ENCODE measurements at places on chromosomes 12 and 14. TPM values are rescaled to one million over a fixed set of nuclear protein-coding genes. Genes with fewer than 3 reads are reported as not detected.
A peak's percentile ranks its signal among the peaks of the same experiment; 100 is the strongest.

- no peak overlapping the region for H3K4me3 ChIP-seq
- DNase-seq, result no peak
- H3K27me3 ChIP-seq, result no peaks in the 10 kb centered on the region
- H3K27ac ChIP-seq, result no peak overlapping the region
- no peaks in the 10 kb centered on the region for H3K4me1 ChIP-seq
- H3K36me3 ChIP-seq, result no peaks in the 10 kb centered on the region
Measured at GRCh38 chr12:131494741-131495524, 216.0 kb upstream of the SFSWAP start.

DNA sequence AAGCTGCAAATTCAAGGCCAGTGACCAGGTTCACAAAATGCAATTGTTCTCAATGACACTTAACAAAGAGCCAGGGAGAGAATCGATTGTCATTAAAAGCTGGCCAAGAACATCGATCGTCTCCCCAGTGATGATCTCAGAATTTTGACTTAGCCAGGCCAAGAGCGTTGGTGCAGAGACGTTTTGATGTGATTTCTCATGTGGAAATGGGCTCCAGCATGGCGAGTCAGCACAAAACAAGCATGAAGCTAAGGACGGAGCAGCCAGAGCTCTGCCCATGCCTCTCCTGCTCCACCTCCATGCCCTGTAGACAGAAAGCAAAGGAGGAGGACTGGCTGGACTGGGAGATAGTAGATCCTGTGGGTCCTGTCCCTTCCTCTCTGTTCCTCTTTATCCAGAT is 270.8 kb downstream of the FOXN3 start:
- no peaks in the 10 kb centered on the region for H3K27me3 ChIP-seq
- no peak for DNase-seq
- H3K27ac ChIP-seq, result no peak overlapping the region
- no peaks in the 10 kb centered on the region for H3K36me3 ChIP-seq
- H3K4me1 ChIP-seq, result no peaks in the 10 kb centered on the region

DNA sequence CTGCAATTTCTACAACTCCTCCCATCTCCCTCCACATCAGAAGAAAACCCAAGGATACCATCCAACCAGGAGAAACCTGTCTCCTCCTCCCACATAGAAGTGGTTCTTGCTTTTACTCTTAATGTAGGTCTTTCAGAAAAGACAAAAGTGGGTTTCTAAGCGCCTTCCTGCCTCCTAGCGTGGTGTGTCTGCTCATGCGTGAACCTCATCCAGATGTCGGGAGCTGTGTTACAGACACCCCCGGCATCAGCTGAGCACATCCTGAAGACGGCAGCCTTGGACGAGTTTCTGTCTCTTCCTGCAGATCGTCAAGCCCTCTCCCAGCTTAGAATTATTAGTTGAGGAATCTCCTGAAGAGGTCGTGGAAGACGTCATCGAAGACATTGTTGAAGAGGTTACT is 9.5 kb downstream of the LRRC43 start:
- DNase-seq, result no peak
- no peak overlapping the region for H3K4me3 ChIP-seq
- no peak overlapping the region for H3K27ac ChIP-seq
- H3K36me3 ChIP-seq, result no peaks in the 10 kb centered on the region

GRCh38 chr12:18090093-18090492 is at the start of gene RERGL:
TSS of gene RERGL (minus strand) at chr12:18090193. CDS start at chr12:18090140, 53 bp downstream.
- H3K27me3 ChIP-seq, result no peaks in the 10 kb centered on the region
- no peaks in the 10 kb centered on the region for H3K4me1 ChIP-seq
- H3K4me3 ChIP-seq, result no peak within 1 kb of the TSS
- H3K36me3 ChIP-seq, result no peaks in the 10 kb centered on the region

DNA sequence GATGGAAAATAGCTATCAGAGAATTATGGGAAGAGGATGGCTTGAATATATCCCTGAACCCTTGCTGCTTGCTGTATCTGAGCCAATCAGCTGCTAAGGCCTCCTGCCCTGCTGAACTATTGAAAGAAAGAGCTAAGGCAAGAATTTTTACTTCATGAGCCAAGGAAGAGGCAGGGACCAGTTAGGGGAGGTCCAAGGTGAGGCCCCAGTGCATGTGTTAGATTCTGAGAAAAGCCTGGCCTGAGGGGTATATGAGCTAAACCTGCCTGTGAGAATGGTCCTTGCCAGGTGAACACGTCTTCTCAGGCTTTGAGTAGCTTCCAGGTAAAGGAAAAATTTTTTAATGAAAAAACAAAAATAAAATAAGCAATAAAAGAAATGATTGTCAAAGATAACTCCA is 218.0 kb downstream of the SYT1 start:
- H3K36me3 ChIP-seq, result no peaks in the 10 kb centered on the region
- no peak overlapping the region for H3K4me3 ChIP-seq
- H3K4me1 ChIP-seq, result no peaks in the 10 kb centered on the region
- DNase-seq, result no peak

DNA sequence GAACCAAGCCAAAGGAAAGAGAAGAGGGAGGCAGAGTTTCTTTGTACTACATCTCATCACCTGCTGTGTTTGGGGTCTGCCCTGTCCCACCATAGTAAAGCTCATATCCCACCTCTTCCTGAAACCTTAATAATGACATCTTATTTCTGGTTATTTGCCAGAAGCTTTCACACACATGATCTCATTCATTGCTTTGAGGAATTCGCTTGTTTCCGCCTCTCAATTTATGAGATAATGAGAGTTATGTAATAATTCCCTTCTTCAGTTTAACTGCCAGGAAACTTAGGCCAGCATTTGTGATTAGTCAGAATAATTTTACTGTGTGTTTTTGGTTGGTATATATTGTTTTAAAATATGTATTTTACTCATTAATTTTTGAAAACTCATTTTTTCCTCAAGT is 205.2 kb downstream of the CACNA1C start:
- no peak for DNase-seq
- H3K27ac ChIP-seq, result no peak overlapping the region
- no peaks in the 10 kb centered on the region for H3K4me1 ChIP-seq
- no peaks in the 10 kb centered on the region for H3K27me3 ChIP-seq
- H3K36me3 ChIP-seq, result no peaks in the 10 kb centered on the region

- H3K27ac ChIP-seq, result no peak overlapping the region
- no peaks in the 10 kb centered on the region for H3K36me3 ChIP-seq
- H3K27me3 ChIP-seq, result no peaks in the 10 kb centered on the region
- peaks cover 15% of the 10 kb centered on the region for H3K4me1 ChIP-seq
- no peak overlapping the region for H3K4me3 ChIP-seq
Measured at GRCh38 chr14:98909251-98909944, 362.6 kb downstream of the BCL11B start.

DNA sequence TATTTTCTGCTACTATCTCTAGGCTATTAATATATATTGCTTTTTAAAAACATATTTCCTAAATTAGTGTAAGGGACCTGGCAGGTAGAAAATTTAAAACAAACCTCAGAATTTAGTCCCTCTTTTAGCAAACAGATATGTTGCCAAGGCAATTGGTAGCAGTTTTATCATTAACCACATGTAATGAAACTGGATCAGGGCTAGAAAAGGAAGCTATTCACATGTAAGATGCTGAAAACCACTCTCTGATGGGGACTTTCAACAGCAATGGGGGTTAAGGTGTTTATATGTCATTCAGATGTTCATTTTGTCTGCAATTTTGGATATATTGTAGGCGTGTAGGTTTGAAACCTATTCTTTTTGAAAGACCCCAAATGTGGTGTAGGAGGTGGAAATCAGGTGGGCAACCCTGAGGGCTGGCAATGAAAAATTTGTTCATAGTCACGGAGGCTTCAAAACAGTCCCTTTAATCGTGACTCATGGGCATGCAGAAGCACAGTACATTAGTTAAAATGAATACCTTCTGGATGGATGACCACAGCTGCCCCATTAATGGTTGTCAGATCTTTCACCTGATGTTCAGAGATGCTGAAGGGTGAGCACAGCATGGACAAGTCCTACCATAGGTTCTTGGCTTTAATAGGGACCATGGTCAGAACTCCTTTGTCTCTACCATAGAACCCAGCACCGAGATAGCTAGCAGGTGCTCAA is 5.9 kb upstream of the PKP2 start:
- H3K4me3 ChIP-seq, result no peak overlapping the region
- H3K27ac ChIP-seq, result no peak overlapping the region
- no peaks in the 10 kb centered on the region for H3K36me3 ChIP-seq
- H3K4me1 ChIP-seq, result no peaks in the 10 kb centered on the region

GRCh38 chr14:52117111-52117832 is 48.4 kb upstream of the NID2 start:
- H3K27me3 ChIP-seq, result no peaks in the 10 kb centered on the region
- no peaks in the 10 kb centered on the region for H3K4me1 ChIP-seq
- H3K4me3 ChIP-seq, result no peak overlapping the region
- H3K27ac ChIP-seq, result no peak overlapping the region

- DNase-seq, result no peak
- peak overlapping the region; percentile 27 for H3K4me3 ChIP-seq
- no peak overlapping the region for H3K27ac ChIP-seq
- H3K4me1 ChIP-seq, result peaks cover 68% of the 10 kb centered on the region
- peaks cover 2% of the 10 kb centered on the region for H3K36me3 ChIP-seq
Measured at GRCh38 chr14:103393676-103394626, 8.7 kb downstream of the MARK3 start.

GRCh38 chr12:56921346-56921745 is 12.9 kb downstream of the SDR9C7 start:
- H3K4me3 ChIP-seq, result no peak overlapping the region
- H3K27ac ChIP-seq, result no peak overlapping the region
- no peaks in the 10 kb centered on the region for H3K4me1 ChIP-seq
- DNase-seq, result no peak
- H3K27me3 ChIP-seq, result no peaks in the 10 kb centered on the region

DNA sequence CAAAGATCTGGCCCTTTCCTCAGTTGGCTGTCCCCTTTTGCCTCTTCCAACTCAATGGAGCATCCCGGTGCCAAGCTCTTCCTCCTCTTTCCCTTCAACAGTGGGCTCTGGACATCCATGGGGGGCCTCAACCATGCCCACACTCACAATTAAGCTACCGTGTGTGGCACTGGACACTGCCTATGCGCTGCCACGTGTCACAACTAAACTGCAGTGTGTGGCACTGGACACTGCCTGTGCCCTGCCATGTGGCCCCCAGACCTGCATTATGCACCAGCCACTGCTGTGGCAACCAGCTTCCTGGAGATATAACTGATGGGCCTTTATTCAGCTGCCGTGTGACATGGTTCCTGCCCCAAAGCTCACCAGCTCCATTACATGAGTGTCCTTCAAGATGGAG is 179.1 kb downstream of the KCNA5 start:
- H3K27ac ChIP-seq, result no peak overlapping the region
- H3K27me3 ChIP-seq, result peaks cover 7% of the 10 kb centered on the region
- H3K4me1 ChIP-seq, result peaks cover 10% of the 10 kb centered on the region
- no peak for DNase-seq
- no peaks in the 10 kb centered on the region for H3K36me3 ChIP-seq
- H3K4me3 ChIP-seq, result no peak overlapping the region

GRCh38 chr14:55127460-55127951 is 1.5 kb upstream of the LGALS3 start:
- H3K4me1 ChIP-seq, result peaks cover 4% of the 10 kb centered on the region
- DNase-seq, result no peak
- H3K27ac ChIP-seq, result no peak overlapping the region
- peaks cover 33% of the 10 kb centered on the region for H3K27me3 ChIP-seq
- no peaks in the 10 kb centered on the region for H3K36me3 ChIP-seq
- no peak overlapping the region for H3K4me3 ChIP-seq

DNA sequence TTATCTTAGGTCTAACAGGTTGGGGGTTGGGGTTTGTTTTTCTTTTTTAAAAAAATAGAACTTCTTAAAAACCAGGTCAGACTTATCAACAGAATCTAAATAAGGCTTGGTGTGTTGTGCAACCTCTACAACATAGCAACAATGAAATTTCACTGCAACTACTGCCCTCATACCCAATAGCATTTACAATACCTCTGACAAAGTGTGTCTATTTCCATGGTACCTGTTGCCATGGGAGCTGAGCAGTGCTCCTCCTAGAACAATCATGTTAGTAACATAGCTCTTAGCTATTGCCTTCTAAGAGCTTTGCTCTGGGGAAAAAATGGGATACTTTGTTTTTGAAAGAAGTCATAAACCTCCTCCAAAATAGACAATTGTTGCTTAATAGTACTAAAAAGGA is 103.3 kb upstream of the CCDC175 start:
- no peaks in the 10 kb centered on the region for H3K36me3 ChIP-seq
- no peak overlapping the region for H3K27ac ChIP-seq
- DNase-seq, result no peak

DNA sequence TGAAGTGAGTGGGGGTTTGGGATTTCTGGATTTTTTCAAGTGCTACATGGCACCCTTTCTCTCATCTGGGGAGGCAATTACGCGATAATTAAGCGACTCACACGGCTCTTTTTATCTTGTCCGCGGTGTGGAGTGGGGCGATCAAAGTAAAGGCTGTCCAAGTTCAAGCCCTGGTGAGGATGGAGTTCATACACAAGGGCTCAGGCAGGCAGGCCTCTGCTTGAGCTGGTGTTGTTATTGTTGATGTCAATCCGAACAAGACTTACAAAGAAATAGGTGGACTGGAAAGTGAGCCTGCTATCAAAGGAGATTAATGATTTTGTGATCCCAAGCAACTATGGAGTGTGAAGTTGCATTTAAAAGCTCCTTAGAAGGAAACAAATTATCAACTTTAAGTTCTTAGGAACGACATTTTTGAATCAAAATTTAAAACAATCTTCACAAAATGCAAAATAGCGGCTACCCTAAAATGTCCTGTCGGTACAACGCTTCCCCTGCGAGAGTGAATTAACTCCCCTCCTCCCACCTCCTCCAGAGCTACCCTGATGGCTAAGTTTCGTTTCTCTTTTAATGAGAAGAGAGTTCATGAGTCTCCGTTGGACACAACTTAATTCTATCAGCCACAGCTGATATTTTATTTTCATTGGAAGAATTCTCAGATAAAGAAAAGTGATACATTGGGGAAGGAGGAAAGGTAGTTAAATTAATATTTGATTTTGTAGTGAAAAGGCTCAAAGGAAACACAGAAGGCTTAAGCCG is 5.9 kb downstream of the FOXA1 start:
- H3K4me1 ChIP-seq, result peaks cover 7% of the 10 kb centered on the region
- no peak for DNase-seq
- no peak overlapping the region for H3K4me3 ChIP-seq
- peaks cover 15% of the 10 kb centered on the region for H3K36me3 ChIP-seq

GRCh38 chr14:92144708-92145107 is 22.9 kb downstream of the CPSF2 start:
- no peak overlapping the region for H3K27ac ChIP-seq
- H3K4me3 ChIP-seq, result no peak overlapping the region
- H3K4me1 ChIP-seq, result peaks cover 6% of the 10 kb centered on the region
- H3K27me3 ChIP-seq, result no peaks in the 10 kb centered on the region

Gene LRRK2
- total RNA-seq, result not detected

Gene CLEC4D
- total RNA-seq, result not detected

Gene IFNG
- total RNA-seq, result 48.8 TPM

Gene BDKRB2
- 0.10 TPM for total RNA-seq

Gene AKAP5
- 0.57 TPM for total RNA-seq

Gene VRTN
- not detected for total RNA-seq

Gene RNASE1
- not detected for total RNA-seq

Gene MAP3K9
- 5.6 TPM for total RNA-seq
